ENCODE measurements at places on chromosomes 11 and 22.
A peak's percentile ranks its signal among the peaks of the same experiment; 100 is the strongest.

DNA sequence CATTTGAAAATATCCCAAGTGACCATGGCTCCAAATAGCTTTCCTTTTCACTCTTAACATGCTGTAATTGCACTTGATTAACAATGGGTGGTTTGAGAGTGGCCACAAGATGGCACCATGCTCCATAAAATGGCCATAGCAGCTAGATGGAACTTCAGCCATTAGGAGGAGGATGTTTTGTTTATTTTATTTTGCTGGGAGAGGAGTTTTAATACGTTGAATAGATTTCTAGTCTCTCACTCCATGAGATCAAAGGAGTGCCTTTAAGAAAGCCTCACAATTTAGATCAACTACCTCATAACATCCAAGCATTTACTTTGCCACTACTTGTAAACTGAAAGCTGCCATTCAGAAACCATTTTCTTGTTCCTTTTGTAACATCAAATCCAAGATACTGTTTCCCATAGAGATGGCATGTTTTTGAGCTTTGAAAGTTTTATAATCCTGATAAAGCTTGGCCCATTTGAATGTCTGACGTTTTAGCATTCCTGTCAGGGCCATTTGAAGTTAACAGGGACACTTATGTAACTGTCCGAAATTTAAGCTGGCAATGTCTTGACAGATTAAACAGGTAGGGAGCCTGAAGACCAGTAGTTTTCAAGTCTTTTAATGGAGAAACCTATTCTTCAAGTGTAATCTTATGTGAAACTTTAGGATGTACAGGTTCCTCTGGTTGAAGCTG lies 4.7 kb downstream of the FEN1 start:
- DNase-seq: peak; percentile 78

GRCh38 chr22:24683691-24684090 lies 80.7 kb downstream of the GGT1 start:
- no peak for DNase-seq

DNA sequence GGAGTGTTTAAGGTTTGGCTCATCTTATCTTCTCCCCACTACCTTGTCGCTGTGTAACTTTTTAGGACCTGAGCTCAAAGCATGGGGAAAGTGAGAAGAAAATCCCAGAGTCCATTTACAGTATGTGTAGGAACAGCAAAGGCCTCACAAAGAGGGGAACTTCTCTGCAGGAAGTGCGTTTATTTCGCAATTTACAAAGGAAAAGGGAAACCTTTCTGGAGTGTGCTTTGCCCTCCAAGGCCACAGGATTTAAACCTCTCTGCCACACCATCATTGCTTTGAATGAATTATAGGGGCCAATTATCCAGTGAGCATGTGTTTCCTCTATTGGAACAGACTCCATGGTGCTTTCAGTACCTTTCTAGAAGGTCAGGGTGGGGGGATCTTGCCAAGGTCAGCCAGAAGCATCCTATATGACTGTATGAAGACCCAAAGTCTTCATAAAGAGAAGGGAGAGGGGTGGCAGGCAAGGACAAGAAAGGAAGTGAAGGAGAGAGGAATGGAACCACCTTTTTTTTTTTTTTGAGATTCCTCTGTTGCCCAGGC lies 68.1 kb upstream of the LMO2 start:
- no peak for DNase-seq

DNA sequence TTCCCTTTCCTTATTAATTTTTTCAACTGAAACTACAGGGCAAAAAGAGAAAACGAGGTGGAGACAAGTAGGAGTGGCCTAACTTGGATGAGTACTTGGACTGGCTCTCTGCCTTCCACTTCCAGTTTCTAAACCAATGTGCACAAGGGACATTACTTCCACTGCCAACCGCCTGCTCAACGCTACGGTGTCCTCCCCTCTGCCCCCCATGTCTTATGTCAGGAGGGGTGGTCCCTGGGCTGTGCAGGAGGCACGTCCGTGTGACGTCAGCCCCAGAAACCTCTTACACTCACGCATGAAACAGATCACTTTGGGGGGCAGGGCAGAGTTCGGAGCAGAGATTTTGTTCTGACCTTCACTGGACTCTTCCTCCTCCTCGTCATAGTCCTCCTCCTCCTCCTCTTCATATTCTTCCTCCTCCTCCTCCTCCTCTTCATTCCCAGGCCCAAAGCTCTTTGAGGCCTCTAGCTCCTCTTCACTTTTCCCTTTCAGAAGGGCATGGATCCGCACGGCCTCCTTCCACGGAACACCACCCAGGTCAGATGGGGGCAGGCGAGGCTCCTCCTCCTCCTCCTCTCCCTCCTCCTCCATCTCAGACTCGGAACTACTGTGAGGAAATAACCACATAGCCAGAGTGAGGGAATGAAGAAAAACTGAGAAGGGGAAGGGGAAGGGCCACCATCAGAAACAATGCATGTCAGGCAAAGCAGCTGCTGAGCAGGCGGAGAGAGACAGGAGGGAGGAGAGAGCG lies 57.4 kb upstream of the BID start:
- no peak for DNase-seq

DNA sequence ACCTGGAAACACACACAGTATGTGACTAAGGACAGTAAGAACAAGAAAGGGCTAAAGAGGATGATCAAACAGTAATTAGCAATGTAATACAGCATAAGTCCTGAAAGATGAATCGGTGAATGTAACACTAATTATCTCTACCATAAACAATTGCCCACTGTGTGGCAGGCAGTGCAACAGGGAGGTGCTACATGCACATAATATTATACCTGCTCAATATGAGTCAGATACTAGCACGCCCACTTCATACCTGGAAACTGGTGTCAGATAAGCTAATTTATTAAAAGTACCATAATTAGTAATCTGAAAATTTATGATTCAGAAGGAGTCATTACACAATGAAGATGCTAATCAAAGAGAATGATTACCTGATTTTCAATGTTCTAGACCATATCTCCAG lies 14.9 kb downstream of the CASP12 start:
- DNase-seq: no peak

- DNase-seq: peak; percentile 57
Measured at GRCh38 chr11:90218606-90219005, 4.2 kb downstream of the CHORDC1 start.

DNA sequence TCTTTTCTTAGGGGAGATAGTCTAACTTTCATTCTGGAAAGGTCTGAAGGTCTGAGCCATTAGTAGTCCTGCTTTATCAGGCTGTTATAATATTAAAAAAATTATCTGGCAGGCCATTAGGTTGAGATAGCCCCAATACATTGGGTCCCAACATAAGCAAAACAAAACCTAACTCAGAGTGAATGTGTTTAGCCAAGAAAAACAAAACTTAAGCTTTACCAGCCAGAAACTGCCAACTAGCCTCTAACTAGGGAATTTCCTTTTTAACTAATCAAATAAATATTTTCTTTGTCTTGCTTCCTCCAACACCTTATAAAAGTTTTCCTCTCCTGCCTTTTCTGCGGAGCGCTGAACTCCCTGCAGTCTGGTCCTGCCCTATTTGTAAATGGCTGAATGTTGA lies 1137.7 kb upstream of the CNTN5 start:
- no peak for DNase-seq

DNA sequence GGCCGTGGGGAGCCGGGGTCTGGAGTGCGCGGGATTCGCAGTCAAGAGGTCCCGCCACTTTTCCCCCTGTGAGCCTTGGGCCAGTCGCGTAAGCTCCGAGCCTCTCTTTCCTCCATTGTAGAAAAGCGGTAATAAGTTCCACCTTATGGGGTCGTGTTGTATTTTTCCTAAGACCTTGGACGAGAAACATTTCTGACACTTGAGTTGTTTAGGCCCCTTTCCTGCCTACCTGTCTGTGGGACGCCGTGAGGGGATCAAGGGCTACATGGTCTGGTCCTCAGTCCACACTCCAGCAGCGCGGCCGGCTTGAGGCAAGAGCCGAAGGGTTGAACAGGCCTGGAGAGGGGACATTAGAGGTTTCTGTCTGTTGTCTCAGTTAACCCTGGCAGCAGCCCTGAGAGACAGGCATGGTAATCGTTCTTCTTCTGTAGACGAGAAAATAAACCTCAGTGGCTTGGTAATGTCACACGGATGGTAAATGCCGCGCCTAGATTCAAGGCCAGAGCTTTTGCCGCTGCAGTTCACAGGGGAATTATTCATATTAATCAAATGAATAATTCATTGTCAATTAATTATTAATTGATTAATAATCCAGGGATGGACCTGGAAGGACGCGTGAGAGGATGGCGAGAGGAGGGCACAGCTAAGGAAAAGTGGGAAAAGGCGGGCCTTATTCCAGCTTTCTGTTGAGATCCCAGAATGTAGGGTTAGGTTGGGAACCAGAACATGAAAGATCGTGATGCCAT lies 545 bp downstream of the FEN1 start:
- no peak for DNase-seq

DNA sequence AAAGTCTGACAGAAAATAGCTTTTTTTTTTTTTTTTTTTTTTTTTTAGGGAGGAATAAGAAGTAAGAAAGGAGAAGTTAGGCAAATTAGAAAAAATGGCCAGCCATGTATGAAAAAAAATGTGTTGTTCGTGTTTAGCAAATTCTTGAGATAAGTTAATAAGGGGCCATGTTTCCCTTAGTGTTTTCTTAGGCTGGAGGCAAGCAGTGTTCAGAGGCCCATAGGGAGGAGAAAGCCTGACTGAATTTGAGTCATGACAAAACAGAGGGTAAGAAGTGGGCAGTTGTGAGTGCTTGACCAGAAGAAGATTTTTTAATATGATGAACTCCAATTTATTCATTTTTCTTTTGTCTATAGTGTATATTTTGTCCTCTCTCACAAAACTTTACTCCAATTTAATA lies 766.4 kb downstream of the FAM181B start:
- no peak for DNase-seq

DNA sequence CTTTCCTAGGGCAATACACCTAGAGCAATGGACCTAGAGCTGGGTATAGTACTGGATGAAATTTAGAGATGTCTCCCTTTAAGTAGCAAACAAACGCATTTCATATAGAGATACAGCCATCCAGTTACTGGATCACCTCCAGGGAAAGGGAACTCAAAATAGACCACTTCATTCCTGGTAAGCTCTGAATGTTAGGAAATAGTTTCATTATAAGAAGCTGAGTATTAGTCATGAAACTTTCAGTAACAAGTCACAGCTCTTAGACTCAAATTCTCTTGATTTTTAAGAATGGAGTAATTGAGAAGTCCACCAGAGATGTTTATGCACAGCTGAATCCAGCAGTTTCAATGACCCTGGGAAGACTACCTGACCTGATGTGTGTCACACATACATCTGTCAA lies 221.9 kb downstream of the FAM76B start:
- no peak for DNase-seq

DNA sequence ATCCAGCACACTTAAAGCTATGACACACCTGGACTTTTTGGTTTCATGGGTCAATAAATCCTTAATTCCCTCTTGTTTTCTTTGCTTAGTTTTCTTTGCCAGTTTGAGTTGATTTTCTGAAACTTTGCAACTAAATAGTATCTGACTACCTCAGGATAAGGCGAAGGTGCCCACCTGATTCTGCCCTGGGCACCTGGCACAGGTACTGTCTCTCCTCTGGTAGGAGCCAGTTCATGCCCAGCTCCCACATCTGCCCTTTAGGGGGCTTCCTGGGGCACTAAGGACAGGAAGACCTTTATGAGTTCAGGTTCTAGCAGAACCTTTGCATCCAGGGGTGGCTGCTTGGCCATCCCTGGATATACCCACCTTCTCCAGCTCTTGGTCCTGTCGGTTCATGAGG lies 19.6 kb upstream of the KCNJ11 start:
- no peak for DNase-seq

- DNase-seq: peak; percentile 62
Measured at GRCh38 chr22:31897842-31898805, 46.2 kb upstream of the YWHAH start.

GRCh38 chr11:117821431-117821830 lies 3.1 kb downstream of the FXYD2 start:
- DNase-seq: no peak

GRCh38 chr11:76796511-76797198 lies 13.5 kb downstream of the TSKU start:
- peak; percentile 46 for DNase-seq

GRCh38 chr11:26247340-26247739 lies 84.6 kb upstream of the ANO3 start:
- DNase-seq: no peak

- no peak for DNase-seq
Measured at GRCh38 chr11:26578998-26579661, 7.1 kb upstream of the MUC15 start.

DNA sequence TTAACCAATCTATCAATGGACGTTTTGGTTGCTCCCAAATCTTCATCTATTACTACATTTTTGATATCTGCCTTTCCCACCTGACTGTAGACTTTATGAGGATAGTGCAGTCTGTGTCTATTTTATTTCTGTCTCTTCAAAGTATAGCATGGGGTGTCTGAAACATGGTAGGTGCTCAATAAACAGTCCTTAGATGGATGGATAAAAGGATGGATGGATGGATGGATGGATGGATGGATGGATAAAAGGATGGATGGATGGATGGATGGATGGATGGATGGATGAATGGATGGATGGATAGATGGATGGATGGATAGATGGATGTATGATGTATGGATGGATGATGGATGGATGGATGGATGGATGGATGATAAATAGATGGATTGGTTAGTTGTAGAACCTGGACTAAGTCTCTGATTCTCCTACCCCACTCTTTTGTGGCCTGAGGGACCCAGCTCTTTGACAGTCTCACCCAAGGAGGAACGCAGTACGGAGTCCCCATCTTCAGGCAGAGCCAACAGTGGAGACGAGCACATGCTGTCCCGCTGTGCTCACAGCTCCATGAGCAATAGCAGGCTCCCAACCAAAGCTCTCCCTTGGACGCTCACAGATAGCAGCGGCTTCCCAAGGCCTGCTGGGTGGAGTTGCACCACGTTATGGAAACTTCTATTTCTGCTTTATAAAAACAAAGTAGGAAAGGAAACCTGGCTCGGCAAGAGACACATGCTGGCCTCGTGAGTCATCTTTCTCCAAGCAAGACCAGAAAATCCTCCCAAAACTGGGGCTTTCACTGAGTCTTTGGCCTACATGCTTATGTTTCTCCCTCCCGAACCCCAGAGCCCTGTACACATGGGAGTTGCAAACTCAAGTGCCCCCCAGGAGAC lies 448.0 kb downstream of the MIAT start:
- no peak for DNase-seq

DNA sequence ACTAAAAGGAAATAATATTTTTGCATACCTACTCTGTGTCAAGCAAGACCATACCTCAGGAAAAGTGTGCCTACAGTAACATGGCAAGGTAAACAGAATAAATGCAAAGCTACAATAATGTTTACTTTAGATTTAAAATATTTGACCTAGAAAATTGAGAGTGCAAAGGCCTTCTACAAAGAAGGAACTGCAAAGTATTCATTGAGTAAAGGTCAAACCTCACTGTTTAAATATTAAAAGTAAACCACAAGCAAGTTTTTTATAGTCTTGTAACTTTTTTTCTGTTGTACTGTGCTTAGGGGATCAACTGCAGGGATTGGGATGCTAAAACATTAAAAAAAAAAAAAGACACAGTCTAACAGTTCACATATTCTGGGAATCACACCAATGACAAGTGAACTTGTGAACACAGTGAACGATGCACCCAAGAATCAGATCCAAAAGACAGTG lies 48.8 kb downstream of the CWF19L2 start:
- no peak for DNase-seq

DNA sequence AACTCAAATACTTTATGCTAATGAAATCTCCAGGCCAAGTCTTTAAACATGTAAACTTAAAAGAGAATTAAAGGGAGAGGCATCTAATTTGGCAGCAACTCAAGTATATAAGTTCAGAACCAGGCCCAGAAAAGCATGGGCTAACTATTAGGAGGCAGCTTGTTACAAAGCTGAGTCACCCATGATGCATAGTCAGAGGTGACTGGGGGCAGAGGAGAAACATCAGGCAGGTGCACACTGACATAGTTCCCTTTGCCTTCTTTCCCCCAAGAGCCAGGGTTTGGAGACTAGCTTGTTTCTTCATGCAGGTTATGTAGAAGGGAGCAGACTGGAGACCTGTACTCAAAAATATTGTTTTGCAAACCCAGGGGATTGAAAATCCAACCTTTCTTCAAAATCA lies 619.0 kb downstream of the SOX6 start:
- no peak for DNase-seq

Data from islet precursor cell (in vitro differentiated cells).